ENCODE measurements at places on chromosomes 7 and 10.

DNA sequence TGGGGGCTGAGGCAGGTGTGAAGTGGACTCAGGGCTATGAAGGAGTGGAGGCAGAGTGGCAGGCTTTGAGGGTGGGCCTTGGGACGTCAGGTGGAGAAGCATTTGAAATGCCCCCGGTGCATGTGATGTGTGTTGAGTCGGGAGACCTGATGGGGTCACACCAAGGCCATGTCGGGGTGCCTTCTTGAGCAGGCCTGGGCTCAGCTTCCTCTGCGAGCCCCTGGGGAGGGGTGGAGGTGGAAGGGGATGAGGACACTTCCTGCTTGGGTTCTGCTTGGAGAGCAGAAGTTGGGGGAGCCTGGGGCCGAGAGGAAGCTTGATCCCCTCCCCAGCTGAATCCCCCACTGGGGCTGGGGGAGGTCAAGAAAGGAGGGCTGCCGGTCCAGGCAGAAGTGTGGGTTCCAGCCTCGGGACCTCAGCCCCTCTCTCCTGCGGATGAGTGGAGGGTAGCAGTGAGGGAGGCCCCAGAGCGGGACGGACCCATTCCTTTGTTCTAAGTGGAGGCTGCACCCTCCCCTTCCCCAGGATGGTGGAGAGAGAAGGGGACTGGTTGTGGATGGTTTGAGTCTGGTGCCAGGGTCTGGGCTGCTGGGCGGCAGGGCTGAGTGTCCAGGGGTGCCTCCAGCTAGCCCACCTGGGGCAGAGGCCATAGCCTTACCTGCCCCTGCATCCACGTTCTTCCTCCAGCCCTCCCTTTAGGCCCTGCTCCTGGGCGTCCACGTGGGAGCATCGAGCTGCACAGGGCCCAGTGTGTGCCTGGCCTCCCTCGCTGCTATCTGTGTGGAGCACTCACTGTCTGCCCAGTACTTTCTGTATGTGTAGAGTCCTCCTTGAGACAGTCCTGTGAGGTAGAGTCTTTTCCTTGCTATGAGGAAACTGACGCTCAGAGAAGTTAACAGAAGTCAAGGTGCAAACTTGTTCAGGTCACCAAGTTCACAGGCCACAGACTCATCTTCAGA, 36.7 kb downstream of the PRF1 start:
- DNase-seq = no peak

DNA sequence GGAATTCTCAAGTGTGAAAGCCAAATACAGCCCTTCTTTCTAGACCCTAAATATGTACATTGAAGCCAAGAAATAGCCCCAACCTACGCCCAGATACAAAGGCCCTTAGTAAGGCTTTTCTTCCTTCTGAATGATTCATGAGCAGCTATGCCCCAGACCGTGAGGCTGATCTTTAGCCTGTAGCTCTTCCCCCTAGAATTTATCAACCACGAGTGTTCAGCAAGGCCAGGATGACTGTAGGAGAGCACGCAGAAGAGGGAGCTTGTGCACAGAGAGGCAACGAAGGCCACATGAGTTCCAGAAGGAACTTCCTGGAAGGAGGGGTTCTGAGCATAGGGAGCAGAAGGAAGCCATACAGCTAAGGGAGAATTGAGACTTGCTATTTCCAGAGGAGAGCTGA, 53.0 kb upstream of the HABP2 start:
- no peak for DNase-seq

DNA sequence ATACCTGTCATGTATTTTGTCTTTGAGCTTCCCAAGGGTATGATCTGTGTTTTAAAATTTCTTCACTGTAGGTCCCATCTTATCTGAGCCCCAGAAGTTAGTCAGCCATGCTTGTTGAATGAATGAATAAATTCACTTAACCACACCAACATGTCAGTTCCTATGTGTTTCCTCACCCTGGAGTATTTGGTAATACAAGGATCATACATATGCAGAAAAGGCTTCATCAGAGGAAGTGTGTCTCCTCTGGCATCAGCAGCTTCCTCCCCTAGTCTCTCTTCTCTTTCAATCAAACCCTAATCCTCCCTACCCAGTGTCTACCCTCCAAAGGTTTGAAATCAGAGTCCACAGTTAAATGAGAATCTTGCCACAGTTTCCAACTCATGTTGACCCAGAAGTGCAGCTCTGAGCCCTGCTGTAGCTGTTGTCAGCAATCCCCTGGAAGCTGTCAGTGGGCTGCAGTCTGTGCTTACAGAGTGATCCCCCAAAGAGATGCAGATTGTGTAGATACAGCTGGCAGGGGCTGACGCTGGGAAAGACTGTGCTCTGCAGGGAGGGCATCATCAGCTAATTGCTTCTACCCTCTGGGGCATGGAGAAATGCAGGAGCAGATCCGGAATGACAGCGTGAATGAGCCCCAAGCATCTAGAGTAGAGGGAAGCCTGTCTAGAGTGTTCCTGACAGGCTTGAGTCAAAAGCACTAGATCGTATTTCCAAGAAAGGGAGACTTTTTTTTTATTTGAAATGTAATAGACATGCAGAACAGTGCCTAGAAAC, 105.0 kb upstream of the WDR11 start:
- DNase-seq = no peak

DNA sequence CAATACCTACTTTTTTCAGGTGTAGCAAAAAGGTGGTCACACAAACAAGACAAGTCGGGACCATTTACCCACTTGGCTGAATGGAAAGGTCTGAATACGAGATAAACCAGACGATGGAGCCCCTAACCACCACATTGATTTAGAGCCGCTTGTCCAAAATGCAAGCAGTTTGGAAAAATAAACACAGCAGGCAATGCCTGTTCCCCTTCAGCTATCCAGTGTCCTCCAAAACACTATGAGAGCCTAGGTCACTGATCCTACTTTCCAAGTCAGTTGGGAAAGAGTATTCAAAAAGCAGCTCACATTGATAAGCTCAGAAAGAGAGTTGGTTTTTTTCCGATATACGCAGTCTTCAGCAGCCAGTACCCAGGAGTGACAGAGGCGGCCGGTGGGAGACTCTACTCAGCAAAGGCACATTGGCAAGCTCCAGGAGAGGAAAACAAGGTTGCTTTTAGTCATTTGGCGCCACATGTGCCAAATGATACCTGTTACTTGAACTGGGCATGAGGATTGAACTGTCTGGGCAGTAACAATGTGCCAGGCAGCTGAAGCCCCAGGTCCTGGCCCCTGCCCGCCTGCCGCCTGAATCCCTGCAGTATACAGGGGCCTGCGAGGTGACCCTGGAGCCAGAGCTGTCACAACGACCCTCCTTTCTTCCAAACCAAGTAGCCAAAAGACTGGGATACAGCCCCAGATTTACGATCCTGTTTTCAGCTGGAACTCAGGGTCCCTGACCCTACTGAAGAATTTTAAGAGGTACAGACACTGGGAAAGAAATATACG, 109.8 kb downstream of the PIP4K2A start:
- DNase-seq = no peak

Measured in thymus (tissue), 14 donors.